Adrenal gland (tissue), 19 donors: ENCODE measurements at places on chromosomes 7 and 10. TPM values are rescaled to one million over a fixed set of nuclear protein-coding genes. Genes with fewer than 3 reads are reported as not detected.

- no peaks in the 10 kb centered on the region for H3K4me1 ChIP-seq
- H3K36me3 ChIP-seq: no peaks in the 10 kb centered on the region
- H3K27ac ChIP-seq: no peak overlapping the region
- H3K27me3 ChIP-seq: no peaks in the 10 kb centered on the region
Observed at GRCh38 chr7:107338080-107338479, 131.8 kb upstream of the GPR22 start.

- H3K4me3 ChIP-seq: no peak overlapping the region
- H3K27ac ChIP-seq: no peak overlapping the region
- H3K27me3 ChIP-seq: no peaks in the 10 kb centered on the region
- DNase-seq: no peak
Observed at GRCh38 chr7:15128716-15129115, 226.2 kb upstream of the DGKB start.

DNA sequence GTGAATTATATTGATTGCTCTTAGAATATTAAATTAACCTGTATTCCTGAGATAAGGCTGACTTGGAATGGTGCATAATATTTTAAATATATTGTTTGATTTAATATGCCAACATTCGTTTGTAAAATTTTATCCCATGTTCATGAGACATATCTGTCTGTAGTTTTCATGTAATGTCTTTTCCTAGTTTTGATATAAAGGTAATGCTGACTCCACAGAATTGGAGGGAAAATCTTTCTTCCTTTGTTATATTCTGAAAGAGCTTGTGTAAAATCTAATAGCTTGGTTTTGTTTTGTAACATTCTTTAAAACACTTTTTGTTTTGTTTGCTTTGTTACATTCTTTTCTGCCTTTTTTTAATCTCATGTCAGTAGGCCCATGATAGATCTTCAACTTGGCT is 657.0 kb downstream of the DNAJB9 start:
- no peak overlapping the region for H3K4me3 ChIP-seq
- no peaks in the 10 kb centered on the region for H3K4me1 ChIP-seq
- H3K27ac ChIP-seq: no peak overlapping the region
- no peak for DNase-seq

DNA sequence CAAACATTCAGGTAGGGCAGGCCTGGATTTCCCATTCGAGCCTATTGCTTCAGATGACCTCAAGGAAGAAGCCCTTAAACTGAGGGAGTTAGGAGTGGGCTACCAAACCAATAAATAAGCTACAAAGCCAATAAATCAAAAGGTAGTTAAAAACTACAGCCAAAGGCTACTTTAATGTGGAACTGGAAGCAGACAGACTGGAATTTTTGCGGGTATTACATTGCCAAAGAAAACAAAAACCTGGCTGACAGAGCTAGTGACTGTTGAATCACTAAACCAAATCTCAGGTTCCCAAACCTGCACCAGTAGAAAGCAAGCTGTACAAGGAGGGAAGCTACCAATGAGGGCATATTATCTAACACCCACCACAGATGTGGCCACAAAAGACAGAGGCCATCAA is 315.6 kb downstream of the GRM8 start:
- H3K27me3 ChIP-seq: no peaks in the 10 kb centered on the region
- no peaks in the 10 kb centered on the region for H3K36me3 ChIP-seq
- no peaks in the 10 kb centered on the region for H3K4me1 ChIP-seq
- H3K27ac ChIP-seq: no peak overlapping the region
- no peak overlapping the region for H3K4me3 ChIP-seq
- no peak for DNase-seq

DNA sequence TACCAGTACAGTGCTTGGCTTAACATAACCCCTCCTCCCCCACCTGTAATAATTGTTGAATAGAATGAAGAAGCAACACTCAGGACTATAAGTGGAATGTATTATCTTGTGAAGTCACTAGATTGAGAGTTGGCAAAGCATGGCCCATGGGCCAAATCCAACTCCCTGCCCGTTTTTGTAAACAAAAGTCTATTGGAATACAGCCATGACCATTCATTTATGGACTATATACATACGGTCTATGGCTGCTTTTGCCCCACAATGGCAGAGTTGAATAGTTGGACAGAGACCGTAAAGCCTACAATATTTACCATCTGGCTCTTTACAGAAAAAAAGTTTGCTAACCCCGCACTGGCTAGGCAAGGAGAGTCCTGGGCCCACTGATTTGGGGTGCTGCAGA is 48.1 kb upstream of the CYCS start:
- H3K27me3 ChIP-seq: no peaks in the 10 kb centered on the region
- H3K27ac ChIP-seq: no peak overlapping the region
- H3K36me3 ChIP-seq: no peaks in the 10 kb centered on the region
- peaks cover 11% of the 10 kb centered on the region for H3K4me1 ChIP-seq

Gene ANKRD26
- 10.2 TPM for total RNA-seq

Gene NRAP
- 0.11 TPM for total RNA-seq

GRCh38 chr7:34165927-34166550 is 260.7 kb downstream of the BMPER start:
- H3K4me3 ChIP-seq: no peak overlapping the region
- no peak overlapping the region for H3K27ac ChIP-seq
- H3K4me1 ChIP-seq: no peaks in the 10 kb centered on the region
- no peaks in the 10 kb centered on the region for H3K36me3 ChIP-seq

DNA sequence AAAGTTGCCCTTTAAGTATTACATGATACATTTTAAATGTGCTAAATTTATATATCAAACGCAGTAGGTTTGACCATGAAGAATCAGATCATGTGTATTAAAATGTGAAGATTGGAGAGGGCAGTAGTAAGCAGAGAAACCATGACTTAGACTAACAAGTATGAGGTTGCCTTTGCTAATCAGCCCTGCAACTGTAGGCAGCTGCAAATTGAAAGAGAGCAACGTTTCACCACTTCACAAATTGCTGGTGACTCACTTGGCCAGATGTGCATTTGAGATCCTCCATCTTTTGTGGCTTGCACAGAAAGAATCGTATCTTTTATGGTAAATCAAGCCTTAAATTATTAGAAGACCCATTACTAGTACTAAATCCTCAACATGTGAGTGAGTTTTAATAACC is 10.1 kb upstream of the SEMA3A start:
- no peaks in the 10 kb centered on the region for H3K36me3 ChIP-seq
- DNase-seq: no peak
- no peak overlapping the region for H3K4me3 ChIP-seq
- H3K27ac ChIP-seq: no peak overlapping the region
- H3K27me3 ChIP-seq: no peaks in the 10 kb centered on the region

Gene KCND2
- 0.42 TPM for total RNA-seq

GRCh38 chr10:52351914-52352330 is 37.8 kb downstream of the DKK1 start:
- no peak overlapping the region for H3K27ac ChIP-seq
- H3K4me1 ChIP-seq: no peaks in the 10 kb centered on the region
- H3K36me3 ChIP-seq: no peaks in the 10 kb centered on the region
- DNase-seq: no peak
- H3K27me3 ChIP-seq: no peaks in the 10 kb centered on the region
- no peak overlapping the region for H3K4me3 ChIP-seq

GRCh38 chr10:77609781-77610272 is 27.8 kb downstream of the KCNMA1 start:
- no peak for DNase-seq
- peak overlapping the region; percentile 16 for H3K27ac ChIP-seq
- no peaks in the 10 kb centered on the region for H3K4me1 ChIP-seq
- H3K27me3 ChIP-seq: no peaks in the 10 kb centered on the region

DNA sequence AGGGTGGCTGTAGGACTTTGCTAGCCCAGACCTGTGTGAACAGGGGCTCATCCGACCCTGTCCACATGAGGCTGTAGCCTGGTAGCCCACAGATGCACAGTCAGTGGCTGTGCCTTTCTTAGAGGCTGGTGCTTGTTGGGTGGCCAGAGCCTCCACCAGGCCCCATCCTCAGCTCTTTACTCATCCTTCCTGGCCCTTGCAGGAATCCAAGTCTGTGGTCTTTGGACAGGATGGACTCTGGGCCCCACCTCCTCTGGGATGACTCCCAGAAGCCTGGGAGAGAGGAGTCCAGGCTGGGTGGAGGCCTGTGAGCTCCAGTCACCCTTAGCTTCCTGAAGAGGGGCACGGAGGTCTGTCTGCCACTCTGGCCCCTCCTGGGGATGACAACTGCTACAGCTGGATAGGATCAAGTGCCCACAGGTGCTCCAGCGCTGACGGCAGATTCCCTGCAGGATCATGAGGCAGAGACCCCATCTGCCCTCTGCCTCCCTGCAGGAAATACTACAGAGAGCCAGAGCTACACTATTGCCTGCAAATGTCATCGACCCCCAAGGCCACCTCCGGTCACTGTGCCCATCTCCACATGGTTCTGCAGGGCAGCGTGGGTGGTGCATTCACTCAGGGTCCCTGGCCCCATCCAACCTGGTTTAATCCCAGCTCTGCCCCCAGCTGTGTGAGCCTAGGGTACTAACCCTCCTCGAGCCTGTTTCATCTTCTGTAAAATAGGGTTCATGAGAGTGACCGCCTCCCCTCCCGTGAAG is 114.5 kb downstream of the PTPN20 start:
- H3K36me3 ChIP-seq: no peaks in the 10 kb centered on the region
- no peak overlapping the region for H3K27ac ChIP-seq
- H3K27me3 ChIP-seq: no peaks in the 10 kb centered on the region

- H3K4me3 ChIP-seq: no peak overlapping the region
- no peak for DNase-seq
- no peak overlapping the region for H3K27ac ChIP-seq
- H3K36me3 ChIP-seq: no peaks in the 10 kb centered on the region
Observed at GRCh38 chr10:113235508-113235907, 285.5 kb downstream of the TCF7L2 start.

Gene SOSTDC1
- total RNA-seq: not detected

DNA sequence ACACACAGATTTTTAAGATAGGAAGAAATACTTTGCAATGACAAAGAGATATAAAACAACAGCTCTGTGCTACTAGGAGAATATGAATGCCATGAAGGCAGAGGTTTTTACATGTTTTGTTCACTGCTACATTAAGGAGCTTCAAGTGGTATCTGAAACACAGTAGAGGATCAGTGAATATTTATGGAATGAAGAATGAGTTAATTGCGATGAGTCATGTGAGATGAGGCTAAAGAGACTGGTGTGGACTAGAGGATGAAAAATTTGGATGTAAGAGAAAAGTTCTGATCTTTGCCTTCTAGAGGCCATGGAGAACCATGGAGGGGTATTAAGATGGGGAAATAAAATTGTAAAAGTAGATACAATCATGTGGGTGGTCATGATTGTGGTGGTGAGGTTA is 434.2 kb downstream of the PHTF2 start:
- H3K4me3 ChIP-seq: no peak overlapping the region
- no peak overlapping the region for H3K27ac ChIP-seq
- no peaks in the 10 kb centered on the region for H3K27me3 ChIP-seq
- H3K4me1 ChIP-seq: no peaks in the 10 kb centered on the region
